Progenitor cell of endocrine pancreas (in vitro differentiated cells): ENCODE measurements at places on chromosomes 4 and X. TPM values are rescaled to one million over a fixed set of nuclear protein-coding genes. Genes with fewer than 3 reads are reported as not detected.

- no peaks in the 10 kb centered on the region for H3K27me3 ChIP-seq
- no peaks in the 10 kb centered on the region for H3K36me3 ChIP-seq
- no peak overlapping the region for H3K27ac ChIP-seq
- no peak overlapping the region for H3K4me3 ChIP-seq
- no peak for DNase-seq
Observed at GRCh38 chr4:156169011-156169410, 215.3 kb upstream of the CTSO start.

- peak; percentile 63 for DNase-seq
- peak within 1 kb of the TSS; percentile 94 for H3K27ac ChIP-seq
- H3K4me3 ChIP-seq, result peak within 1 kb of the TSS; percentile 92
- peaks cover 31% of the 10 kb centered on the region for H3K4me1 ChIP-seq
- H3K36me3 ChIP-seq, result peaks cover 2% of the 10 kb centered on the region
Observed at GRCh38 chr4:95548738-95549245, at the start of gene UNC5C. UNC5C (minus strand) TSS chr4:95548973.

DNA sequence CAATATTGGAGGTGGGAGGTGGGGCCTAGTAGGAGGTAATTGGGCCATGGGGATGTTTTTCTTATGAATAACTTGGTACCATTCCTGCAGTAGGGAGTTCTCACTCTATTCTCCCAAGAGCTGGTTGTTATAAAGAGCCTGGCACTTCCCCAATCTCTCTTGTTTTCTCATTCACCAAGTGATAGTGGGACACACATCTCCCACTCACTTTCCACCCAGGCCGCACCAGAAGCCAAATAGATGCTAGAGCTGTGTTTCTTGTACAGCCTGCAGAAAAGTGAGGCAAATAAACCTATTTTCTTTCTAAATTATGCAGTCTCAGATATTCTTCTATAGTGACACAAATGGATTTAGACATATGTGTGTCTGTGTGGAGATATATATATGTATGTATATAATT, 117.6 kb downstream of the ANKRD50 start:
- H3K4me3 ChIP-seq, result no peak overlapping the region
- H3K27ac ChIP-seq, result no peak overlapping the region
- no peak for DNase-seq
- no peaks in the 10 kb centered on the region for H3K36me3 ChIP-seq

CASP3 gene
- 29.6 and 33.9 TPM in 2 replicates for total RNA-seq

- peaks cover 5% of the 10 kb centered on the region for H3K36me3 ChIP-seq
- H3K27ac ChIP-seq, result no peak overlapping the region
- no peaks in the 10 kb centered on the region for H3K27me3 ChIP-seq
Observed at GRCh38 chr4:147547314-147548056, 66.6 kb downstream of the EDNRA start.

DNA sequence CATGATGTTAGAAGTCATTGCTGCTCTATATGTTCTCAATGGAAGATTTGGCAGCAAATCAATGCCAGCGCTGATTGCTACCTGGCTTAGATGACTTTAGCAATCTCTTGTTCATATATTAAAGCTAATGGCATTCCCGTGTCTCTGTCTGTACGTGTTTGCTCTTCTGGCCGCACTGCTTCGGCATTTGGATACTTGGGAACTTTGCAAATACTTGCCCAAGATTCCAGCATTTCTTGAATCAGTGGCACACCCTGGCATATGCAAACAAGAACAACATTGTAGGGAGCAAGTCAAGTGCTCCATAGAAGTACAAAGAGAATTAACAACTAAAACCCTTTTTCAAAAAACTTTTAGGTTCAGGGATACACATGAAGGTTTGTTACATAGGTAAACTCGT, 128.9 kb upstream of the TMEM164 start:
- H3K4me1 ChIP-seq, result peaks cover 21% of the 10 kb centered on the region
- peaks cover 3% of the 10 kb centered on the region for H3K27me3 ChIP-seq
- H3K27ac ChIP-seq, result no peak overlapping the region
- peaks cover 1% of the 10 kb centered on the region for H3K36me3 ChIP-seq

- peak overlapping the region; percentile 90 for H3K27ac ChIP-seq
- no peaks in the 10 kb centered on the region for H3K36me3 ChIP-seq
- peaks cover 30% of the 10 kb centered on the region for H3K4me1 ChIP-seq
Observed at GRCh38 chrX:2767631-2768455, 16.0 kb downstream of the XG start.

MAGEC2 gene
- total RNA-seq, result not detected in 2 replicates

- DNase-seq, result no peak
- no peak overlapping the region for H3K4me3 ChIP-seq
- no peak overlapping the region for H3K27ac ChIP-seq
- peaks cover 6% of the 10 kb centered on the region for H3K4me1 ChIP-seq
Observed at GRCh38 chrX:87706134-87706533, 188.5 kb downstream of the KLHL4 start.

CENPVL1 gene
- 1.4 TPM in 2 replicates for total RNA-seq

DNA sequence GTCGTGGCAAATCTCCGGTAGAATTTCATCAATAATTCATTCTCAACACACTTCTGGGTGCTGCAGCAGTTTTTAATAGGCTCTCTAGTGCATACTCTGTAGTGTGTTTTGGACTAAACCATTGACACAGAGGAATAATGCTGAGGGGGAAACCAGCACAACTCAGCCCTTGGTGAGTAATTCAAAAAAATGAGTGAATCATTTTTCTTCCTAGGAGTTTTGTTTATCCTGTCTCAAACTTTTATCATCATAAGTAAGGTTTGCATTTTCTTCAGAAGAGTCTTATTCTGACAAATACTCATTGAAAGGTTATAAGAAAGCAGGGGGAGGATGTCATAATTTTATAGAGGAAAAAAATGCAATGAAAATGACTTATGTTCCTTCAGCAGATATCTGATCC, 2542.7 kb downstream of the PCDH7 start:
- no peak overlapping the region for H3K27ac ChIP-seq
- no peaks in the 10 kb centered on the region for H3K4me1 ChIP-seq
- H3K4me3 ChIP-seq, result no peak overlapping the region
- no peak for DNase-seq

GRCh38 chr4:41280010-41280409, 23.3 kb downstream of the UCHL1 start:
- H3K27ac ChIP-seq, result no peak overlapping the region
- peaks cover 12% of the 10 kb centered on the region for H3K27me3 ChIP-seq
- H3K4me1 ChIP-seq, result no peaks in the 10 kb centered on the region
- no peak overlapping the region for H3K4me3 ChIP-seq
- H3K36me3 ChIP-seq, result peaks cover 1% of the 10 kb centered on the region

GRCh38 chrX:109270580-109271484, 211.1 kb downstream of the GUCY2F start:
- H3K4me1 ChIP-seq, result peaks cover 12% of the 10 kb centered on the region
- DNase-seq, result no peak
- no peaks in the 10 kb centered on the region for H3K27me3 ChIP-seq

DNA sequence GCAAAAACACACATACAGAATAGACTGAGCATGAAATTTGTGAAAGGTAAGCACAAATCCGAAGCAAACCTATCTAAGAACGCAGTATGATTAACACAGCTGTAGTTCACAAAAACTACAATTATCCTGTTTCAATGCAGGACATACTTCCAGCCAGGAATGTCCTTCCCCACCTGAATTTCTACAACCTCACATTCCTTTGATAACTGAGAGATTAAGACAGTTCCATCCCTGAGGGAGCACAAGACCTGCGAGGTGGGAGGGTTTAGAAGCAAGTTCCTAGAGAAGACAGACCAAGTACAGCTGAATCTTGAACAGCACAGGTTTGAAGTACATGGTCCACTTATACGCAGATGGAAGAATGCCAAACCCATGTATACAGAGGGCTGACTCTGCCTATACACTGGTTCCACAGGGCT, 10.6 kb downstream of the ABCG2 start:
- H3K36me3 ChIP-seq, result no peaks in the 10 kb centered on the region
- H3K27ac ChIP-seq, result no peak overlapping the region
- peaks cover 20% of the 10 kb centered on the region for H3K4me1 ChIP-seq

DNA sequence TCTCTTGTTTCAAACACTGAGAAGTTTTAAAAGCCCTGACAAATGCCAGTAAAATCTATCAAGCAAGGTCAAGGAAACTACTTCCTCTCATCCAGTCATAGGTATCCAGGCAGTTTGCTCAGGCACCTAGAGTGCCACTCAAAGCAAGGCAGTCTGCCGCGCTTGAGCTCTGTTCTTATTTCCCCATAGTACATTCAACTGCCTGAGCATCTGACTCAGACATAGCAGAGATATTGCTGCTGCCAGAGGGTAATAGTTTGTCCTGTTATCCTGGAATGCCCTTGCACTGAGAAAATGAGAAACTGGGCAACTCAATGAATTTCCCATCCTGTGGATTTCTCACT, 16.1 kb upstream of the ATP8A1 start:
- H3K4me3 ChIP-seq, result no peak overlapping the region
- no peak overlapping the region for H3K27ac ChIP-seq
- no peaks in the 10 kb centered on the region for H3K36me3 ChIP-seq
- no peaks in the 10 kb centered on the region for H3K4me1 ChIP-seq
- DNase-seq, result no peak
- peaks cover 18% of the 10 kb centered on the region for H3K27me3 ChIP-seq

DNA sequence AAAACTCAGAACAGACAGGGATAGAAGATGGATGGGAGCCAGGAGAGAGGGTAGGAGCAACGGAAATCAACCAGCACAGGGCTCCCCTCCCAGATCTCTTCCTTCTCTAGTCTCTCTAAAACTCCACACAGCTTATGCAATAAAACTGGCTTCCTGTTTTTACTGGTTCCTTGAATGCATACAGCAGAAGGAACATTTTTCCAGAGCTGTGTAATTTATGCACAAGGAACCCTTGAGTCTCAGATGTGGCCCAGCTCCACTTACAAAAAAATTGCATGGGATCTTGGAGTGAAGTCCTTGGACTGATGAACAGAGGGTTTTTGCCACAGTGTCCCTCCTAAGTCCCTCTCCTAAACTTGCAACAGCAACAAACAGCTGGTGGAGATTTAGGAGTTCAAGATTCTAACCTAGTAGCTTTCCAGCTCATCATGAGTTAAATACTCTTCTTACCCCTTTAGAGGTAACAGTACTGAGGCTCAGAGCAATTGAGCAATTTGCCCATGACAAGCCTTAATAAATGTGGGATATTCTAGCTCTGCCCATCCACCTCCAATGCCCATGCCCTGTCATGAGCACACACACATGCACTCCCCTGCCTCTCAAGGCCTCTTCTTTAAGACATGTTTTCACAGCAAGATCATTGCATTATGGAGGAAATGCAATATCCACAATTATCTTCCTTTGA, 18.4 kb upstream of the CC2D2A start:
- H3K27ac ChIP-seq, result no peak overlapping the region
- H3K36me3 ChIP-seq, result no peaks in the 10 kb centered on the region
- no peak overlapping the region for H3K4me3 ChIP-seq
- no peaks in the 10 kb centered on the region for H3K27me3 ChIP-seq
- no peaks in the 10 kb centered on the region for H3K4me1 ChIP-seq

GRCh38 chrX:129115104-129115503, 408.2 kb downstream of the SMARCA1 start:
- no peaks in the 10 kb centered on the region for H3K27me3 ChIP-seq
- no peak overlapping the region for H3K27ac ChIP-seq
- no peaks in the 10 kb centered on the region for H3K36me3 ChIP-seq
